ENCODE measurements at places on chromosomes 16 and 17. TPM values are rescaled to one million over a fixed set of nuclear protein-coding genes. Genes with fewer than 3 reads are reported as not detected.
A peak's percentile ranks its signal among the peaks of the same experiment; 100 is the strongest.

The PITPNM3 gene
- 0.13 TPM for total RNA-seq

DNA sequence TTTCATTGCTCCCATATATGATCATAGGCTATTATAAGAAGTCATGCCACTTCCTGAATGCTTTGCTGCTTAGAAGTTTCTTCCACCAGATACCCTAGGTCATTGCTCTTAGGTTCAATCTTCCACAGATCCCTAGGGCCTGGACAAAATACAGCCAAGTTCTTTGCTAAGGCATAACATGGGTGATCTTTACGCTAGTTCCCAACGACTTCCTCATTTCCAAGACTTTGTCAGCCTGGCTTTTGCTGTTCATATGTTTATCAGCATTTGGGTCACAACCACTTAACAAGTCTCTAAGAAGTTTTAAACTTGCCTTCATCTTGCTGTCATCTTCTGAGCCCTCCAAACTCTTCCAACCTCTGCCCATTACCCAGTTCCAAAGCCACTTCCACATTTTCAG, 20.1 kb upstream of the DLX3 start:
- DNase-seq: no peak

DNA sequence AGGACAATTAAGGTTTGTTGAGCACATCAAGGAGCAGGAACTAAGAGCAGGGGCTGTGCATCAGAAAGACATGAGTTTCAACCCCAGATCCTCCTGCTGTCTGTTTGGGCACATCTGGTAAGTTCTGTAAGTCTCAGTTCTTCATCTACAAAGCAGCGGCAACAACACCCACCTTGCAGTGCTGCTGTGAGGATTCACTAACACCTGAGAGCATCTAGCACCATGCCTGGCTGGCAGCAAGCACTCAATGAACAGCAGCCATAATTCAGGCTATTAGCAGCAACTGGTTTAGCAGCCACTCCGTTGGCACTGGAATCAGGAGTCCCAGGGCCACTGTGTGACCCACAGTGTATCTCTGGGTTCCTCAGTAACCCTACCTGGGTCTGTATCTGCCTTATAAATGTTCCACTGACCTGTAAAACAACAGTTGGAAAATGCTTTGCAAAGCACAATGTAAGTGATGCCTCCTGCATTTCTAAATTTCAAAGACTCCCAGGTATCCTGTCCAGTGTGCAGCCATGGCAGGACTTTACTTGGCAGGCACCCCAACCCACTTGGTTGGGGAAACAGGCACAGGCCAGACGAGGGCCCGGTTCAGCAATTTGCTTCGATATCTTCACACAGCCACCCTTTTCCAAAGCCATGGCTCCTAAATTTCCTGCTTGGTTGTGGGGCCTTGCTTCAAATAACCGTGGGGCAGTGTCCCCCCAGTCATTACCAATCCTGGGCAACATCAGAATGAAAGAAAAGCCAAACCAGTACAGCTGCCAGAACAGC, 4.2 kb downstream of the ST3GAL2 start:
- no peak for DNase-seq

GRCh38 chr16:25093208-25094061, 18.1 kb upstream of the LCMT1 start:
- no peak for DNase-seq

DNA sequence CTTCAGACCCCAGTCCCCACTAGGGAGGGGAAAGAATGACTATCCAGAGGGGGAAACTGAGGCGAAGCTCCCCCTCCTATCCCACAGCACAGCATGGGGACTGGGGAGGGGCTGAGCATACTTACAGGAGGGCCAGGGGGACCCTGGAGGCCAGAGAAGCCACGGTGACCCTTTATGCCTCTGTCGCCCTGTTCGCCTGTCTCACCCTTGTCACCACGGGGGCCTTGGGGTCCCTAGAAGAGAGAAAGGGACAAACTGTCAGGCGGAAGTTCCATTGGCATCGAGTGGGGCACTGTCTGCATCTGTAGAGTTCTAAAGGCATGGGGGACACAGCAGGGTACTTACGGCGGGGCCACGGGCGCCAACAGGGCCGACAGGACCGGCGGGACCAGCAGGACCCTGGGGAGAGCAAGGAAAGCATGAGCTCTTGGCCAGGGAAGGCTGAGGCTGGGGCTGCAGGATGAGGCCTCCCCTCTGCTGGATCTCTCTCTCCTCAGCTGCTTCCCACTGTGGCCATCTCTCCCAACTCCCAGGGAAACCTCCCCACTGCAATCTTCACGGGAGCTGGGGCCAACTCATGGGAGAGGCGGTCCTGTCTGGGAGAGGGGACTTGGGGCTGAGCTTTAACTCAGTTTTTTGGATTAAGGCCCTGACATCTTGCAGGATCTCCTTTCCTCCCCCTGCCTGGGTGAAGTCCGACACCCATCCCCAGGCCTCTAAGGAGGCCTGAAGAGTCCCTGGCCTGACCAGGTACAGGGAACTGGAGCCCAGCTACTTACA, 13.5 kb downstream of the COL1A1 start:
- no peak for DNase-seq

GRCh38 chr17:42271779-42272035, 4.5 kb downstream of the STAT5B start:
- no peak for DNase-seq

The TP53TG3F gene
- not detected for total RNA-seq

DNA sequence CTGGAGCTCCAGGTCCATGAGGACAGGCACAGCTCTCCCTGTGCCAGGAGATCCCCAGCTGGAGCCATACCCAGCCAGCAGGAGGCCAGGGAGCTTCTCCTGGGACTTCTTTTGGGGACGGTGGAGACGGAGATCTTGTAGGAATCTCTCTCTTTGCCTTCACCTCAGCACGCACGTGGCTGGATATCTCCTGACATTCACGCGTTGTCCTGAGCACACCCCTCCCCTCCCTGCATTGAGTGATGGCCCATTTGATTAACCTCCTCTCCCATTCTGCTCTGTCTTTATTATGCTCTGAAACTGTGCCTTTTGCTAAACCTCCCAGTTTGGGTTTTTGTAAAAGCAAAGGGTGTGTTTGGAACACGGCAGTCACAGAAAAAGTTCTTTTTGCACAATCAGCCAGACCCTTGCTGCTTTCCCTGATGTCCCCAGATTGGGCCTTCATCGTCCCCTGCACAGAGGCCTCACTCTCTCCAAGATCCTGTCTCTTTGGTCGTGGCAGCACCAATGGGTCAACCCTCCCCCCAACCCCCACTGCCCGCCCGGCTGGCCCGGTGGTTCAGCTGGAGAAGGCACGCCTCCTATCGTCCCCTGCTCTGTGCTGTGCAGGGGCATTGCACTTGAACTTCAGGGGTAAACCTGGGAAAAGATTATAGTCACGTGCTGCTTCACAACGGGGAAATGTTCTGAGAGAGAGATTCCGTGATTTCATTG, 32.5 kb upstream of the LGALS9 start:
- no peak for DNase-seq

GRCh38 chr16:72620348-72620747, 427.6 kb downstream of the ZFHX3 start:
- DNase-seq: no peak

The HBQ1 gene
- not detected for total RNA-seq

The CMTM1 gene
- total RNA-seq: not detected

The TXNDC11 gene
- total RNA-seq: 64.5 TPM

The NXN gene
- 86.4 TPM for total RNA-seq

DNA sequence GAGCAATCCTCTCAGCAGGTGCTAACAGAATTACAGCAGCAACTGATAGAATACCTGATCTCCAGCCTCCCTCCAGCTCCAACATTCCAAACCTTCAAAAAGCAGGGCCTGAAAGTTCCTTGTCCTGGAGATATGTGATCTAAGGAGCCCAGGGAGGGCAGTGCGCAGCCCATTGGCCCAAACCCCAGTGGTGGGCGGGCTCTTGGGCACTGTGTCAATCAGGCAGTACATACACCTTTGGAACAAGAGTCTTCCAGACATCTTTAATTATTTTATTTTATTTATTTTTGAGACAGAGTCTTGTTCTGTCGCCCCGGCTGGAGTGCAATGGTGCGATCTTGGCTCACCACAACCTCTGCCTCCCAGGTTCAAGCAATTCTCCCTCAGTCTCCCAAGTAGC, 24.2 kb downstream of the SLC12A3 start:
- no peak for DNase-seq

The SYT17 gene
- total RNA-seq: 0.87 TPM

DNA sequence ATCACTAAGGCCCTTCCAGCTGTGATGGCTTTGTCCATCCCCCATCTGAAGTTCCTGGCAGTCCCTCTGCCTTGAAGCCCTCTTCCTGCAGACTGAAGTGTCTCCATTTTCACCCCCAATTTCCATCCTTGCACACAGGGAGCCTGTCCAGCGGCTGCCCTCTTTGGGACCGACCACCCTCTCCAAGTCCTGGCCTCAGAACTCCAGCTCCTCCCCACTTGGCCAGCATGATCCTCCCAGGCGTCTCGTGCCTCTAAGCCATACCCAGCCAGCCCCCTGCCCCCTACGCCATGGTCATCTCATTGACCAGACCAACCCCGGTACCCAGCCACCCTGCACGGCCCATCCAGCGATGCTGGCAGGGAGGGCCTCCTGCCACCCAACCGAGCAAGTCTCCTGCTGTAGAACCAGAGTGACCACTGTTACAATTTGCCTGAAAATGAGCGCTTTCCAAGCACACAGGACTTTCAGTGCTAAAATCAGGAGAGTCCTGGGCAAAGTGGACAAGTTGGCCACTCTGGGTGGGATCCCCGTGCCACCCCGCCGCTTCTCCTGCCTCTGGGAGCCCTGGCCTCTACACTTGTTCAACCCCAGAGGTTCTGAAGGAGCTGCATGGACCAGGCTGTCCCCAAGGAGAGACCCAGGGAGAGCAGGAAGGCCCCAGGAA, 362.0 kb downstream of the SEC14L1 start:
- DNase-seq: no peak

GRCh38 chr17:5283571-5284315, 1.7 kb downstream of the RABEP1 start:
- no peak for DNase-seq

- peak; percentile 58 for DNase-seq
Measured at GRCh38 chr16:4663777-4664465, 29.4 kb upstream of the NUDT16L1 start.

GRCh38 chr17:32298298-32298697, 32.7 kb downstream of the RHBDL3 start:
- no peak for DNase-seq

The CYB5B gene
- total RNA-seq: 50.1 TPM

- peak; percentile 59 for DNase-seq
Measured at GRCh38 chr16:11497851-11498289, 88.8 kb downstream of the LITAF start.

DNA sequence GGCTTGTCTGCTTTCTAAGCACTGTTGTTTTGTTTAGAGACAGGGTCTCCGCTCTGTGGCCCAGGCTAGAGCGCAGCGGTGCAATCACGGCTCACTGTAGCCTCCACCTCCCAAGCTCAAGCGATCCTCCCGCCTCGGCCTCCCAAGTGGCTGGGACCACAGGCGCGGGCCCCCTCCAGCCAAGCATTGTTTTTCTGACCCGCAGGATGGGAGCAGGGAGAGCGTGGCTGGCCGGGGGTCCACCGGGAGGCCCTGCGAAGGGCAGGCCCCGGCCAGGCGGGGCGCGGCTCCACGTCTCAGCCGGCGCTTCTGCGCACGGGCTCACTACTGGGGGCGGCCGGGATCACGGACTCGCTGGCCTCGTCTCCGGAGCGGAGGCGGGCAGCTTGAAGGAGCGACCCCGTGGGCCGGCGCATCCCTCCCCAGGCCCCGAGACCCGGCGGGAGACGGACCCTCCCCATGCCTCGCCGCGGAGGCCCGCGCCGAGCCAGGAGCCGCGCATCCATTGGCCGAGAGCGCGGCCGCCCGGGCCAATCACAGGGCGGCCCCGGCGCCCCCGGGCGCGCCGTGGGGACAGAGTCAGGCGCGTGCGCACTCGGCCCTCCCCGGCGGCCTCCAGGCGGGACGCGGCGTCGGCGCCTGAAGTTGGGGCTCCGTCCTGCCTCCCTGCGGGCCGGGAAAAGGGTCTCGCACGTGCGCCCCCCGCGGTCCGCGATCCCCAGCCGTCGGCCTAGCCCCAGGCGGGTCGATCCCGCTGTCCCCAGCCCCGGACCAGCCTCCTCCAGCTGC, 24.9 kb downstream of the ACTG1 start:
- peak; percentile 55 for DNase-seq

DNA sequence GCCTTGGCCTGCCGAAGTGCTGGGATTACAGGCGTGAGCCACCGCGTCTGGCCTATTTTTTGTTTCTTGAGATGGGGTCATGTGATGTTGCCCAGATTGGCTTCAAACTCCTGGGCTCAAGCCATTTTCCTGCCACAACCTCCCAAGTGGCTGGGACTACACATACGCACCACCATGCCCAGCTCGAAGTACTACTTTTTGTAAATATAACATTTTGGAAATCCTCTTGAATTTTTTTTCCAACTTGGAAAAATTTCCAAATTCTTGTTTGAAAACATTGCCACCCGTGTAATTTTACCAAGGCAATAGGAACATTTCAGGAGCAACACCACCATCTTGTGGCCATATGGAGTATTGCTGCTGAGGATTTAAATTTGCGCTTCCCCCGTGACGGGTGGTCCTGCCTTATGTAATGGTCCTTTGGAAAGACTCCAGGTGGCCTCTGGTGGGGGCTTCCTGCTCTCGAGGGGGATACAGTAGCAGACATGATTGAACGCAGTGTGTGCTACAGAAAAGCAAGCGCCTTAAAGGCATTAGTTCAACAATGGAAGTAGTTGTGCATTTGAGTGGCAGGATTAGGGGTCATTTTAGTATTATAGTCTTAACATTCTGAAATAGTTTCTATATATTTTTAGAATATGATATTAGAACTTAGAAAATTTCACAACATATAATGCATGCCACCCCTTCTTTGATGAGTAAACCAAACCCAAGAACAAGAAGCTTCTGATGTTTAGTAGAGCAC, 8.0 kb downstream of the FLYWCH1 start:
- peak; percentile 70 for DNase-seq

The CMTM2 gene
- total RNA-seq: not detected

Measured in gastrocnemius medialis (tissue), 4 donors.